T-helper 1 cell (primary cell): ENCODE measurements at places on chromosomes 2 and 18.

- DNase-seq = no peak
Observed at GRCh38 chr18:46332921-46333341, 228.7 kb downstream of the HAUS1 start.

- no peak for DNase-seq
Observed at GRCh38 chr18:5649439-5649838, 105.6 kb upstream of the EPB41L3 start.

- DNase-seq = no peak
Observed at GRCh38 chr18:13232086-13232917, 13.7 kb downstream of the LDLRAD4 start.

- DNase-seq = no peak
Observed at GRCh38 chr18:70982292-70982691, 693.4 kb downstream of the SOCS6 start.

DNA sequence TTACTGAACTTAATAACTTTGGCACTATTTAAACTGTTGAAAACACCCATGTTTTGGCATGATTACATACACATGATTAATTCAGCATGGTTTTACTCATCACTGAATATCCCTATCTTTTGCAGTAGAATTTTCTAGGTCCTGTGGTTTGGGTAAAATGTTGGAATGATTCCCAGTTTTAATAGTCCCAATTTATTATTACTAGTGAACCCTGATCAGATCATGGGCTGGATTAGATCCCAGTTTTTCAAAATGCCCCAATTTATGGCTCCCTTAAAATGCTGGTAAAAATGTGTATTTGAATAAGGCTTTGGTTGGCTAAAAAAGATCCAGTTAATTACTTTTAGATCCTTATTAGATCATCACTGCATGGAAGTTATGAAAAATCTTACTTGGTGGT, 273.6 kb upstream of the NRP2 start:
- no peak for DNase-seq

GRCh38 chr2:75204833-75205232, 5.5 kb upstream of the TACR1 start:
- no peak for DNase-seq

DNA sequence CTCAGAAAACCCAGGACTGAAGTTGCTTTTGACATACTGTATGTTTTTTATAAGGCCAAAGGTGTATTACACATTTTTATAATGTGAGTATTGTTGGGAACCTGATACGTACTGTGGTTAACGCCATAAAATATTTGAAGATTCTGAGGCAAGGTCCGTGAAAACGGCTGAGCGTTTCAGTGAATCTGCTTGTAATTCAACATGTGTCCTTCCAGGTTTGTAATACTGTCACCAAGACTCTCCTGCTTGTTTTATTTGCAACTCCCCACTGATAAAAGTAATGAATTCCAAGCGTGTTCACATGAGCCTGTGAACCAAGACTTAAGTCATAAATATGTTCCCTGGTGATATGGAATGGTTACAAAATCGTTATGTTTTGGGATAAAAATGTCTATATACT, 23.9 kb upstream of the FRZB start:
- no peak for DNase-seq

GRCh38 chr2:177282181-177282641, 17.7 kb upstream of the NFE2L2 start:
- DNase-seq = no peak

DNA sequence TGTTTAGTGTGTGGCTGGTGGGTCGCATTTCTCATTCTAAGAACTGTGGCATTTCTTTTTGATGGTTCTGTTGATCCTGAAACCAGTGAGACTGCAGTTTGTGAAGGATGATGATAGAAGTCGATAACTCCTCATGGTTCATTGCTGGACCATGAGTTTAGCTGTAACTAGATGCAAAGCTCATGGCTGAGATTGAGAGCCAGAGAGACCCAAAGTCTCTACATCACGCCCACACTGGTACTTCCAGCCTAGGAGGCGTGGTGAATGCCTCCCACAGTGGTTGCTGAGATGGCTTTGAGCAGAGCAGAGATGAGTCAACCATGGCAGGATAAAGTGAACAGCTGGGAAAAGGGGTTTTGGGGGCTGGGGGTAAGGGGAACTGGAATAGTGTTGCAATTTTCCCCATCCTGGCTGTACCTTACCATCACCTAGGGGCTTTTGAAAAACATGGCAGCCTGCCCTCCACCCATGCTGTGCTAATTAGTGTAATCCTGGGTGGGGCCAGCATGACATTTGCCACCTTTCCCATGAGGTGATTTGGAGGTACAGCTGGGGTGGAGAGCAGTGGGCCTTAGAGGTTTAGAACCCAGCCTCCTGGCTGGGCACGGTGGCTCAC, 24.1 kb downstream of the INPP4A start:
- peak; percentile 78 for DNase-seq

DNA sequence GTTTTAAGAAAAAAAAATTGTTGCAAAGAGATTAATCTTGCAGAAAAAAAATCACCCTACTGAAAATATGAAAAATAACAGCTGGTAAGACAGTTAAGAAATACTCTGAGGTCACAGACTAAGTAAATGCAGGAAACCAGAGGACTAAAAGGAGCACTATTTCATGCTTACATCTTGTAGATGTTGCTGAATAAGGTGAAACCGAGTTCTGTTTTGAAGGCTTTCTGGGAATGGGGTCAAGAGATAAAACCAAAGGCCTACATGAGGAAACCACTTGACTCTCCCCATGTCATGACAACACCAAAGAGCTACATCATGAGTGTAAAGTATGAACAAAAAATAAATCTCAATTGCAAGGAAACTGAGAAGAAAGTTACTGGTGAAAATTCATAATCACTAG, 197.6 kb downstream of the LRP1B start:
- DNase-seq = no peak

GRCh38 chr2:237016121-237016915, 69.4 kb upstream of the COPS8 start:
- no peak for DNase-seq

DNA sequence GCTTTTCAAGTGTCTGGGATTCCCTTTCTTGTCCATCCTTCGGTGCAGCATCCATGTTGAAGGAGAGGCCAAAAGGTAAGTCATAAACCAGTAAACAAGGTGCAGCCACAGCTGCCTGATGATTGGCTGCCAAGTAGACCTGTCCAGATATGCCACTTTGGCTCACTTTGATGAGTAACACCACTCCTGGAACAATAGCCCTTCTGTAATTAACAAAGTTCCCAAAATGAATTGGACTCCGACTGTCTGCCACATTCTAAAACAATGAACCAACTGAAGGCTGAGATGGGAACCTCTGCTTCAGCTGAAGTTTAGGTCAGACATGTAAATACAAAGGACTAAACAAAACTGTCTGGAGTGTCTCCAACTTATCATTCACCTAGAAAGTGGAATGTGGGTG, 82.2 kb upstream of the LGALSL start:
- DNase-seq = no peak

DNA sequence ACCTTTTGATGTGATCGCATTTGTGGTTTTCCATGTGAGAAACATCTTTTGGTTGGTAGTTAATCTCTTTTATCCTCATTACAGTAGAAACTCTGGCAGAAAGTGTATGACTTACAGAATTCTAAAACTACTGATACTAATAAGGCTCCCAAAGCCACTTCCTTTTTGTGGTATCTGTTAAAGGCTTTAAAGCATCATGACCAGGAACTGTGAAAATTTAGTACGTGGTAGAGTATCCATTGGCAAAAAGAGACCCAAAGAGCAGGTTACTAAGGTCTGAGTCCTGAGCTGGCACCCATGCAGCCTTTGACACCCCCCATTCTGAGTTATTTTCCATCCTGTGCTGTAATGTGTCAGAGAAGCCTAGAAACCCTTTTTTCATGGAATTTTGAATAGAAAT, 94.5 kb downstream of the DPP4 start:
- peak; percentile 61 for DNase-seq

DNA sequence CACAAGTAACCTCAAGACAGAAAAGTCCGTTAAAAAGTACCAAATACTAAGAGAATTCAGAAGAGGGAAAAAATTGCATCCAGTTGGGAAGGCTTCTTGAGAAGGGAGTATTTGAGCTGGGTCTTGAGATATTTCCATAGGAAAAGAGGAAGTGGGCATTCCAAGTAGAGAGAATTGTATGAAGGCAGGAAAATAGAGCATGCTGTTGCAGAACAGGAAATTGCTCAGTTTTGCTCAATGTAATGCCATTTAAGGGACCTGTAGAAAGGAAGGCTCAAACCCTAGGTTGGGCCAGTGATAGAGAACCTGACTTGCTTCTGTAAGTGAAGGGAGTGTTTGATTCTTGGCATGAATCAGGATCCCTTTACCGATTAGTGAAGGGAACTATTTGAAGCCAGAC, 1.0 kb upstream of the ZC3H8 start:
- DNase-seq = no peak

DNA sequence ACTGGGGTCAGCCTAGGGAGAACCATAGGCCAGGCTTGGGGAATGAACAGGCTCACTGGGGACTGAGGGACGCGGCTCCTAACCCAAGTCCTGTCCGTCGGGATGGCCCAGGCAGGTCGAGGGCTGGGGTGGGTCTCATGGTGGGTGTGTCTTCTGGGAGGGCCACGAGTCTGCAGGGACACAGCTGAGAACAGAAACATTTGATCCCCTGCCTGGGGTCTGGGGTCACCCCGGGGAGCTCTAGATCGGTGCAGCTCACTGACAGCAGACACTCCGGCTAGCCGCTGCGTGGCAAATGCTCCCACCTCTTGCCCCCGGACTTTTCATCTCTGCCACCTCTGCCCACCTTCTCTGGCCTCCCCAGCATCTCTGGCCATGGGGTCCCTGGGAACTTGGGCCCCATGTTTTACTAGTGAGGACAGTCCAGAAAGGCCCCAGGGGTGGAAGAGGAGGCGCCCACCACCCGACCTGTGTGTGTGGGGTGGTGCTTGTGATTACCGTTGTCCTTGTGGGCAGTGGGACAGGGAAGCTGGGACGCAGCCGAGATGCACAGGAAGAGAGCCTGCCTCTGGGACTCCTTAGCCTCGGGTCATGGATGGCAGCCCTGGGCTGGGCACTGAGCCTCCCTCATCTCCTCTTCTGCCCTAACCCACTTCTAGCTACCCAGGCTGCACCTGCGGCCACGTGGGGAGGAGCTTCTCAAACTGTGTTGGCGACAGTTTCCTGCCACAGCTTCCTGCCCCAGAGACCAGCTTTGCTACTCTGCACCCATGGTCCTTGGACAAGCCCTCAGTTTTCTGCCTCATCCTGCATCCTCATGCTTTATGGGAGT, 4.9 kb downstream of the ZAP70 start:
- DNase-seq = peak; percentile 67

DNA sequence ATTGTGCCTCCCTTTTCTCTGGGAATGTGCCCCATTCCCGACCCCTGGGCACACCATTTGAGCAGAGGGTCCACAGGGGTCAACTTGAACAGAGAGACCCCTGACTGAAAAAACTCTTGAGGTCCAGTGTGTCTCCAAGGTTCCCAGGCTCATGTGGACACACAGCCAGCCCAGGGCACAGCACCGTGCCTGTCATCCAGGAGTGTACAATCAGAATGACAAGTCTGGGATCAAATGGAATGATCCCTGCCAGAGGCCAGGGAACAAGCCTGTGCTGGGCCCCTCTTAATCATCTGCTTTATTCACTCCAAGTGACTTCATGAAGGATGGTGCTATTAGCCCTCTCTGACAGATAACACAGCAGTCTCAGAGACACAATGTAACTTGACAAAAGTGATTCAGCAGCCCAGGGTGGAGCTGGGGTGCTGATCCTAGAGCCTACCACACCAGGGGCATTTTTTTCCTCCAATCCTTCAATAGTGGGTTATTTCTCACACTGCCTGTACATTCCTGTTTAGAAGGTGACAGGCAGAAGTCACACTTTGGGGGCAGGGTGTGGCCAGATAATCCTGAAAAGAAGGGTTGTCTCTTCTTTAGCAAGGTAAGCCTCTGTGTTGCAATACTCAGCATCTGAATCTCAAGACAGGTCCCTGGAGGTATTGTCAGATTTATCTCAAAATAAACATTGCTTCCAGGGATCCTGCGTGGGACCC, 84.0 kb upstream of the TMEM200C start:
- no peak for DNase-seq

GRCh38 chr2:197435598-197436420, 981 bp upstream of the SF3B1 start:
- no peak for DNase-seq

GRCh38 chr2:10765914-10766313, 44.5 kb downstream of the ATP6V1C2 start:
- DNase-seq = no peak

GRCh38 chr2:214995926-214996670, 142.3 kb downstream of the ABCA12 start:
- no peak for DNase-seq

DNA sequence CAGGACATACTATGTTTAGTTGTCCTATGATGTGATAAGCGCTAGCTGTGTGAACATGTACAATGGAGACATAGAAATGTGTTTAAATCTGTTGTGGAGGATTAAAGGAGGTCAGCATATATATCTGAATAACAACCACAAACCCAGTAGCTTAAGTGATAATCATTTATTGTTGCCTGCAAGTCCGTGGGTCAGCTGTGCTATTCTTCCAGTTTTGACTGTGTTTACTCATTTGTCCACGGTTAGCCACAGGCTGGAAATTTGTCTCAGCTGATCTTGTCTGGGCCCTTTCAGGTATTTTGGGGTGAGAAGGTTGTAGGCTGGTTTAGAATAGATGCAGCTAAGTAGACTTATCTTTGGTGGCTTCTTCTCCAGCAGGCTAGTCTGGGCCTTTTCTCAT, 110.4 kb downstream of the PARD3B start:
- DNase-seq = no peak

DNA sequence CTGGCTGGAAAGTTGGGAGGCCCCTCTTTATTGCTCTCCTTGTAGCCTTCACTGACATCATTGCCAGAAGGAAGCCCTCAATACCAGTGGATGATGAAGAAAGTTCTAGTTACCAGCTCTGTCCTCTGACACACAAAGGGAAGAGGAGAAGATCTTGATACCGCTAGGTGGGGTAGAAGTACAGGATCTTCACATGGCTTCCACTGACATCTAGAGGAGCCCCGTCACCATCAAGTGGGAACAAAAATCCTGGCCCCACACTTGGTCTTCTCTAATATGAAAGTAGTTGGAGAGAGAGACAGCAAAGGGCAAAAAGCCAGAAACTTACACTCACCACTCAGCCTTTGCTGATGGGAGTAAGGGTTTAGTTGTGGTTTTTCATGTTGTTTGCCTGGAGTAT, 12.4 kb downstream of the XIRP2 start:
- no peak for DNase-seq

- no peak for DNase-seq
Observed at GRCh38 chr2:36697424-36698066, 1.0 kb downstream of the VIT start.

GRCh38 chr2:1053786-1054185, 103.1 kb downstream of the SNTG2 start:
- no peak for DNase-seq

DNA sequence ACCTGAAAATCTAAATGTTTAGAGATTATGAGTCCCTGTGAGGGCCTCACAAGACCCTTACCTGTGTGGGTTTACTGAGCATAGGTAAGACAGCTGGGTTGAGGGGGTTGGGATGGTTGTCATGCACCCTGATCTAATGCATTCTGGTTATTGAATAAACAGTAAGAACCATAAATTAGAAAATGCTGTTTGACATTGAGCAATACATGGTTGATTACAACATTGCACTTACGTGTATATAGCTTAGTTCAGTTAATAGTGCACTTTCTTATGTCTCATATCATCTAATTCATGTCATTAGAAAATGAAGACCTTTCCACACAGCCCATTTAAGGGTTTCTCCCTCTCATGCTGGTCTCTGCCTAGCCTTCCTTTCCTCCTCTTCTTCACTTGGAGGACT, 253.5 kb upstream of the ATP5MC3 start:
- DNase-seq = no peak

GRCh38 chr2:230723363-230723762, 10.7 kb downstream of the CAB39 start:
- no peak for DNase-seq
